ENCODE measurements at places on chromosomes 12 and 14. TPM values are rescaled to one million over a fixed set of nuclear protein-coding genes. Genes with fewer than 3 reads are reported as not detected.

Gene GDF3
- not detected for total RNA-seq

Gene KCNA1
- total RNA-seq, result not detected

DNA sequence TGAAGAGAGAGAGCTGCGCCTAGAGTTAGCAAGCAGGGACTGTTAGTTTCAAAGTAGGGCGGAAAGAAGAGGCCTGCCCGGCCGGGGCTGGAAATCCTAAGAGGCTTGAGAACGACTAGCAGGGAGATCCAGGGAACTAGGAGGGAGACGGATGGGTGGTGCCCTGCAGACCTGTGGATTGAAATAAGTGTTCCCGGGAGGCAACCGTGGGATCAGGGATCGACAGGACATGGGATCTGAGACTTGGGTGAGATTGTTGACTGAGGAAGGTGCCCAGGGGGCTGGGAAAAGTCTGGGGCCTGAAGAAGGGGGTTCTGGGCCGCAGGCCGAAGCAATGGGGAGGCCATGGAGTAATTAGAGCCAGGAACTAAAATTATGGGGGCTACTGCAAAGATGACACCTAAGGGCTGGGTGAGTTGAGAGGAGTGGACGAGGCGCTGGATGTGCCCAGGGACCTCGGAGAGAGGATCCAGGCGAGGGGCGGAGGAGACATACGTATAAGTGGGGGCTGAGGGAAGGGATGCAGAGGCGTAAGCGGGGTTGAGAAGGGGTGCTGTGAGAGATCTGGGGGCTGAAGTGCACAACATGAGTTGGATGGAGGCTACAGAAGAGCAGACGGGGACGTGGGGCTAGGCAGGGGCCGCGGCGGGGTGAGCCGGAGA, 635 bp downstream of the LTA4H start:
- H3K4me3 ChIP-seq, result peak overlapping the region; percentile 89
- H3K27me3 ChIP-seq, result no peaks in the 10 kb centered on the region
- peak overlapping the region; percentile 88 for H3K27ac ChIP-seq
- peaks cover 11% of the 10 kb centered on the region for H3K4me1 ChIP-seq
- H3K36me3 ChIP-seq, result no peaks in the 10 kb centered on the region
- DNase-seq, result peak; percentile 56

Gene NELL2
- 3.0 TPM for total RNA-seq

Gene AKAP6
- total RNA-seq, result 10.3 TPM

Gene BATF
- 0.77 TPM for total RNA-seq

Gene SRRM4
- total RNA-seq, result not detected

DNA sequence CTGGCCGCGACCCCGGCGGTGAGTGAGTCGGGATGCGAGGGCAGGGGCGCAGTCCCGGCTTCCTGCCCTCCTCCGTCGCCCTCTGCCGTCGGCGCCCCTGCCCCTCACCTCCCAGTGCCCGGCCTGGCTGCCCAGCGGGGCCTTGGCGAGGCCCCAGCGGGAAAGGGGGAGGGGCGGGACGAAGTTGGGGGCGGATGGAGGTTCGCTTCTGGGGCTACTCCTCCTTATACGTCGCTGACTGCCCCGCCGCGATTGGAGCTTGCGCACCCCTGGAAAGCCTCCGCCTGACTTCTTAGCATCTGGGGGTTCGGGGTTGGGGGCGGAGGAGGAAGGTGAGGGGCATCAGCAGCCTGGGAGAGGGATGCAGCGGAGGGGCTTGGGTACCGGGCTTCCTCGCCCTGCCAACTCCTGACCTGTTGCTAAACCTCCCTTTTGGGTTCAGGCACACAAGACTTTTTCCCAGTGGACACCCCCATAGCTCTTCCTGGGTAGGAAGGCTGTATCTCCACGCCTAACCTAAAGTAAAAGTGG, 406 bp downstream of the TMEM263 start:
- peak; percentile 70 for DNase-seq
- no peaks in the 10 kb centered on the region for H3K36me3 ChIP-seq
- peak overlapping the region; percentile 93 for H3K27ac ChIP-seq
- no peaks in the 10 kb centered on the region for H3K27me3 ChIP-seq
- H3K4me1 ChIP-seq, result peaks cover 5% of the 10 kb centered on the region

DNA sequence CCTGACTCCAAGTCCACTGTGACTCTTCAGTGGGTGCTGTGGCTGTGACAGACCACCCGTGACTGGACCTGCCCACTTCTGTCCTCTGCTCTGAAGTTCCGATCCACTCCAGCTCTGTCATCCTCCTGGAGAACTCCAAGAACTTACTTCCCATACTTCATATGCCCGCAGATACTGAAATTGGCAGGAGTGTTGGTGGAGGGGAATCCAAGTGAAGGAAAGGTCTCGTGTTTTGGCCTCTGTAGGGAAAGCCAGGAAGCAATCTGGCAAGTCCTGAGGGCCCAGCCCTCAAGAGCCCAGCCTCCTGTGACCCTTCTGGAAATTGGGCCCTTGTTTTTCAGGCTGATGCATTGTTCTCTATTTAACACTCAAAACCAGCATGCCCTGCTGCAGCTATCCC, 22.4 kb upstream of the FKBP4 start:
- no peak overlapping the region for H3K4me3 ChIP-seq
- H3K36me3 ChIP-seq, result no peaks in the 10 kb centered on the region
- no peak for DNase-seq
- no peaks in the 10 kb centered on the region for H3K4me1 ChIP-seq
- H3K27me3 ChIP-seq, result no peaks in the 10 kb centered on the region
- no peak overlapping the region for H3K27ac ChIP-seq

GRCh38 chr12:106130474-106131113, 8.2 kb downstream of the NUAK1 start:
- H3K36me3 ChIP-seq, result no peaks in the 10 kb centered on the region
- no peaks in the 10 kb centered on the region for H3K27me3 ChIP-seq
- DNase-seq, result no peak
- H3K27ac ChIP-seq, result no peak overlapping the region
- no peak overlapping the region for H3K4me3 ChIP-seq
- H3K4me1 ChIP-seq, result no peaks in the 10 kb centered on the region

- H3K4me1 ChIP-seq, result no peaks in the 10 kb centered on the region
- H3K27me3 ChIP-seq, result no peaks in the 10 kb centered on the region
- H3K27ac ChIP-seq, result no peak overlapping the region
- no peak overlapping the region for H3K4me3 ChIP-seq
Observed at GRCh38 chr14:81991998-81992397, 458.3 kb upstream of the SEL1L start.

Gene ASCL1
- 0.53 TPM for total RNA-seq

DNA sequence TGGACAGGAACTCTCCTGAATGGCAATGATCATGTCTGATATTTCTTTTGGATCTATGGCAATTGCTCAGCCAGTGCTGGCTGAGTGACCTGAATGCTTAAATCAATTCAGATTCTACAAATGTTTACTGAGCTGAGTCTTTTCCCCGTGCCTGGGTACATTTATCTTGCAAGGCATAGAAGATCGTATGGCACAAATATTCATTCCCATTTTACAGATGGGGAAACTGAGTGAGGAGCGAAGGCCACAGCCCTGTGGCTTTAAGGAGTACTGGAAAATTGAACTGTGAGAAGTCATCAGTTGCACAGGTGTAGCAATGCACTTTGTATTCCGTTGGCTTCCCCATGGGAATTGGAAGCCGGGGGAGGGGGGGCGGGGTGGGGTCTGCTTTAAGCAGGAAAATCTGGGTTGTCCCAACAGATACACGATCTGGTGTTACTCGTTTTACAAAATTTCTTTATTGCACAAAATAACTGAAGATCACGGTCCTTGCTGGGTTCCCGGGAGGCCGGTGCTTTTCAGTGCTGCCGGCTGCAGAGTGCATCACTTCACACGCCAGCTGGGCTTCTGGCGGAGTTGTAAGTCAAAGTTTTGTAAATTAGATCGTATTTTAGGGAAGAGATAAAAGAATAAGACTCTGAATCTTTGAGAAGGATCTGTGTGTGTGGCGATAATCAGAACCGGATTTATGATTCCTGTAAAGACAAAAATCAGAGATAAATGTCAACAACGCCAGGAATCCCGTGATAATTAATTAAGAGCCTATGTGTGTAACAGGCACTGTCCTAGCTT, 75.0 kb upstream of the MAP1LC3B2 start:
- H3K27me3 ChIP-seq, result no peaks in the 10 kb centered on the region
- no peak overlapping the region for H3K4me3 ChIP-seq
- no peak for DNase-seq
- H3K36me3 ChIP-seq, result no peaks in the 10 kb centered on the region

- no peaks in the 10 kb centered on the region for H3K27me3 ChIP-seq
- no peak overlapping the region for H3K4me3 ChIP-seq
- H3K36me3 ChIP-seq, result no peaks in the 10 kb centered on the region
- no peak for DNase-seq
Observed at GRCh38 chr12:104555648-104556047, 98.9 kb downstream of the CHST11 start.

- no peaks in the 10 kb centered on the region for H3K27me3 ChIP-seq
- H3K4me1 ChIP-seq, result peaks cover 10% of the 10 kb centered on the region
- DNase-seq, result no peak
- H3K36me3 ChIP-seq, result no peaks in the 10 kb centered on the region
- no peak overlapping the region for H3K27ac ChIP-seq
Observed at GRCh38 chr12:38890102-38890855, 15.1 kb downstream of the CPNE8 start.

Gene TAS2R7
- not detected for total RNA-seq

Gene LPAR5
- total RNA-seq, result 32.7 TPM

GRCh38 chr12:94805749-94806529, 155.6 kb upstream of the TMCC3 start:
- H3K27ac ChIP-seq, result no peak overlapping the region
- H3K4me1 ChIP-seq, result no peaks in the 10 kb centered on the region
- no peaks in the 10 kb centered on the region for H3K36me3 ChIP-seq
- H3K27me3 ChIP-seq, result no peaks in the 10 kb centered on the region
- DNase-seq, result no peak

Gene LAG3
- total RNA-seq, result 1.0 TPM

All from colonic mucosa (tissue), 4 donors.